ENCODE measurements at places on chromosomes 3 and 15.

- no peak overlapping the region for H3K27ac ChIP-seq
- DNase-seq: no peak
- no peak overlapping the region for H3K4me3 ChIP-seq
- no peaks in the 10 kb centered on the region for H3K27me3 ChIP-seq
Measured at GRCh38 chr3:165919284-165919683, 82.1 kb upstream of the BCHE start.

GRCh38 chr15:34815836-34816235 lies 20.5 kb upstream of the ACTC1 start:
- no peak overlapping the region for H3K4me3 ChIP-seq
- H3K27ac ChIP-seq: no peak overlapping the region
- DNase-seq: no peak
- H3K36me3 ChIP-seq: no peaks in the 10 kb centered on the region
- H3K4me1 ChIP-seq: peaks cover 4% of the 10 kb centered on the region

GRCh38 chr3:100048248-100048647 lies 66.1 kb downstream of the FILIP1L start:
- H3K27ac ChIP-seq: peak overlapping the region; percentile 86
- H3K4me3 ChIP-seq: peak overlapping the region; percentile 39
- no peaks in the 10 kb centered on the region for H3K36me3 ChIP-seq
- no peak for DNase-seq

DNA sequence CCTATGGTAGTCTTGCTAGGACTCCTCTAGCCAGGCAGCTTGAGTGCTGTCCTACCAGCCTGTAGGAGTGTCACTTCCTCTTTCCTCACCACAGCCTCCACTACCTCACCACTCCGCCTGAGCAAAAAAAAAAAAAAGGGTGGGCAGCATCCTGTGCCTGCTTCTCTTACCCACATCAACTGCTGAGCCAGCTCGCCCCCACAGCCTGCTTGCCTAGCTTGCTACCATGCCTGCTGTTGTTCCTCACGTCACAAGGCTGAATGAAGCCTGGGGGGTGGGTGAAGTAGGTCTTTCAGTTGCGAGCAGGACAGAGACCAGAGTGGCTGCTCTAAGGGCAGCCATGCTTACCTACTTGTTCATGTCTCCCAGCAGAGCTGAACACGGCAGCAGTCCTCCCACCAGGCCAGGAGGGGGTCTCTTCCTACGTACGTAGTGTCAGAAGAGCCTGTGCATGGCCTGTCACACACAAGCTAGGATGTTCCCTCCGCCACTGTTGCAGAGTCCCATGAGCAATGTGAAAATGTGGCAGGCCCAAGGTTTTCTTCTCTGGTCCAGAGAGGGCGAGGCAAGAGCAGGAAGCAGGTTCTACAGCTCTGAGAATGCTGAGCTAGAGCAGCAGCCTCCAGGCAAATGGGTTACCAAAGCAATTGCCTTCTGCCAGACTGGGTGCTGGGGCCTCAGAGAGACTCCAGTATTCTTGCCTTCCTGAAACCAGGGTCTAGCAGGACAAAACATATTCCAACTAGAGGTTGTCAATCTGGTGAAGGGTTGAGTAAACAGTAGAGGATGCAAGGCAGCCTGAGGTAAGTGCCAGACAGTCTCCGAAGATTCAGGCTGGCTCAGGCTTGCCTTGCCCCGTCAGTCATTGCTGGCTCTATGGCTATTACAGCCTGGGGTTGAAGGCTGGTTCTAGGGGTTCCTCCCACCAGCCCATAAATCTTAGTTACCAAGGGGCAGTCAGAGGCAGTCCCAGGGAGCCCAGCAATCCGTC lies 8.1 kb downstream of the PPM1M start:
- H3K27me3 ChIP-seq: no peaks in the 10 kb centered on the region
- H3K36me3 ChIP-seq: peaks cover 54% of the 10 kb centered on the region
- H3K4me3 ChIP-seq: no peak overlapping the region

DNA sequence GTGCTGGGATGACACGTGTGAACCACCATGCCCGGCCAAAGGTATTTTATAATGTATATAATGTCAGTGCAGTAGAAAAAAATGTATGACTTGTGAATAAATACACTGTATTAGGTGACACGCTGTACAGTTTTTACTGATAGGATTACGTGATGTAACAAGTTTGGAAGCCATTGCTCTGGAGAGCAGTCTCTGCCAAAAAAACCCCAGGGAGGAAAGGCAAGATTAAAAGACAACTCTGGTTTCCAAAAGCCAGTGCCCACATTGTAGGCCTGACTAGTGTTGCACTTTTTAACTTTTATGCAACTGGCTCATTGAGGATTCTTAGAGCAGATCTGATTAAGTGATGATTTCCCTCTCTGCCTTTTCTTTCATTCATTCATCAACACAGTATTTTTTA lies 62.0 kb upstream of the SLC2A2 start:
- no peaks in the 10 kb centered on the region for H3K27me3 ChIP-seq
- peaks cover 19% of the 10 kb centered on the region for H3K4me1 ChIP-seq
- H3K36me3 ChIP-seq: no peaks in the 10 kb centered on the region

- H3K4me3 ChIP-seq: peak overlapping the region; percentile 85
- peak; percentile 81 for DNase-seq
- H3K27me3 ChIP-seq: no peaks in the 10 kb centered on the region
- H3K36me3 ChIP-seq: peaks cover 13% of the 10 kb centered on the region
- H3K27ac ChIP-seq: peak overlapping the region; percentile 91
Measured at GRCh38 chr15:96330064-96330449, 443 bp upstream of the NR2F2 start.

DNA sequence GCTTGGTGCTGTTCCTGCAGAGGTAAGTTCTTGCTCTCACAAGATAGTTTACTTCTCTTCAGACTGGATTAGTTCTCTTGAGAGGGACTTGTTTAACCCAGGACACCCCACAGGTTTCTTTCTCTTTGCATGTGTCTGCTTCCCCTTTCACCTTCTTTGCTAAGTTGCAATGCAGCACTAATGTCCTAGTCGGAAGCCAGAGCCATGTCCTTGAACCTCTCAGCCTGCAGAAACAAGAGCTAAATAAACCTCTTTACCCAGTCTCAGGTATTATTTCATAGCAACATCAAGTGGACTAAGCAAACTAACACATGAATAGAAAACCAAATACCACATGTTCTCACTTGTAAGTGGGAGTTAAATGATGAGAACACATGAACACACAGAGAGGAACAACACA lies 915.2 kb downstream of the NSUN3 start:
- no peaks in the 10 kb centered on the region for H3K27me3 ChIP-seq
- no peak overlapping the region for H3K27ac ChIP-seq
- H3K4me3 ChIP-seq: no peak overlapping the region
- no peaks in the 10 kb centered on the region for H3K4me1 ChIP-seq
- no peaks in the 10 kb centered on the region for H3K36me3 ChIP-seq
- no peak for DNase-seq

- no peak for DNase-seq
- H3K4me1 ChIP-seq: peaks cover 59% of the 10 kb centered on the region
- no peak overlapping the region for H3K27ac ChIP-seq
Measured at GRCh38 chr3:183375337-183375736, 53.1 kb downstream of the MCF2L2 start.

DNA sequence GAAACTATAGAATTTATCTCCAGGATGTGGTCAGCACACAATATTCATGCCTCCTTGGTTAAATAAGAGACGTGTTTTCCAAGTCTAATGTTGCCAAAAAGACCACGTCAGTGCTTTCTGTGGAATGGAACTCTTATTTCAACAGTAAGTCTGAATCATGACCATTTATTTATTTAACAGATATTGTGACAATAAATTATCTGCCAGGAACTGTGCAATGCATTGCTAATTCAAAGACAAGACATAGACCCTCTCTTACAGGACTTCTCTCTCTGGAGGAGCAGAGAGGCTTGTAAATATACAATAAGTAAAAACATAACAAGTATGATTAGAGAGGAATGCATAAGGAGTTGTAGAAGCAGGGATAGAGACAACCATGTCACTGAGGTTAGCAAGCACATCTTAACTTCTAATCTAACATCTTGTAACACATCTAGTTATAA lies 227.5 kb downstream of the DTWD1 start:
- H3K27me3 ChIP-seq: no peaks in the 10 kb centered on the region
- H3K36me3 ChIP-seq: no peaks in the 10 kb centered on the region
- peak; percentile 95 for DNase-seq

DNA sequence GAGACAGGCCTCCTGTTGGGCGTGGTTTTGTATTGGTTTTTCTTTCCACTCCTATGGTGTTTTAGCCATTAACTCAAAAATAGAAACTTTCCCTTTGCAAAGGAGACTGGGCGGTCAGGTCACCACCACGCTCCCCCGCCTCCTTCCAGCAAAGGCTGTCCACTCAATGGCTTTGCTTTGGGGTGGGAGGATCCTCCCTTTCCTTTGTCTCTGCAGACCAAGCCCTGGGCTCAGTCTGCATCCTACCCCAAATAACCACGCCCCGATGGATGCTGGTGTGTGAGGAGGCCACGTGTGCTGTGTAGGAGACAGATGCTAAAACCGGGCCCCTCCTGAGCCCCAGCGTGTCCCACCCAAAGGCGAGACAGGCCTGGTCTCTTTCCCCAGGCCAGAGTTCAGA lies 68.5 kb downstream of the GRIP2 start:
- peaks cover 9% of the 10 kb centered on the region for H3K36me3 ChIP-seq
- no peak for DNase-seq
- H3K27ac ChIP-seq: peak overlapping the region; percentile 80
- H3K27me3 ChIP-seq: no peaks in the 10 kb centered on the region

DNA sequence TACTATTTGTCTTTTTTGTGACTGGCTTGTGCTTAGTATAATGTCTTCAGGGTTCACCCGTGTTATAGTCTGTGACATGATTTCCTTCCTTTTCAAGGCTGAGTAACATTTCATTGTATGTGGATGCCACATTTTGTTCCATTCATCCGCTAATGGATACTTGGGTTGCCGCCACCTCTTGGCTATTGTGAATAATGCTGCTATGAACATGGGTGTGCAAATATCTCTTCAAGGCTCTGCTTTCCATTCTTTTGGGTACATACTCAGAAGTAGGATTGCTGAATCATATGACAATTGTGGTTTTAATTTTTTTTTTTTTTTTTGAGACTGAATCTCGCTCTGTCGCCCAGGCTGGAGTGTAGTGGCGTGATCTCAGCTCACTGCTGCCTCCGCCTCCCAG lies 15.4 kb downstream of the CRTC3 start:
- no peak overlapping the region for H3K4me3 ChIP-seq
- no peak overlapping the region for H3K27ac ChIP-seq
- peak; percentile 18 for DNase-seq
- no peaks in the 10 kb centered on the region for H3K36me3 ChIP-seq
- H3K4me1 ChIP-seq: no peaks in the 10 kb centered on the region

DNA sequence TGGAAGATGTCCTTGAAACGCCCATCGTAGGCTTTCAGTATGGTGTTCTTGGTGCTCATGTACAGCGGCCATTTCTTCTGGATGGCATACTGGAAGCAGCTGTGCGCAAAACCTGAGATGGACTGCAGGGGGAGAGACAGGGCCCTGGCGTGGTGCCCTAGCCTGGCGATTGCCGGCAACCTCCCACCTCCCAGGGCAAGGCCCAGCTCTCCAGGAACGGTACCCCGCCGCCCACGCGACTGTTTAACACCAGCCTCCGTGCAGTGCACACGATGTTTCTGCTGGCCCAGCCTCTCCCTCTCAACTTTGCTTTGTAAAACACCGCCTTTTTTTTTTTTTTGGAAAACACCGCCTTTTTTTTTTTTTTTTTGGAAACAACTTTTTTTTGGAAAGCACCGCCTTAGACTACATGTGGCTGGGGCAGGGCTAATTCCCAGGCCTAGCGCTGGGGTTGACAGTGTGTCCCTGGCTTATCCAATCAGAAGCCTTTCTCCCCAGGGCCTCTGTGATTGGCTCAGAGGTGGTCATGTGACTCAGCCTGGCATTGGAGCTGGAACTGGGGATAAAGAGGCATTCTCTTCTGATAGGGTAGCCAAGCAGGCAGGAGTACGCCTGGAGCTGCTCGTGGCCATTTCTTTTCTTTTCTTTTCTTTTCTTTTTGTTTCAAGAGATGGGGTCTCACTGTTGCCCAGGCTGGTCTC lies 14.7 kb downstream of the IDH2 start:
- H3K4me3 ChIP-seq: no peak overlapping the region
- DNase-seq: peak; percentile 48
- no peaks in the 10 kb centered on the region for H3K27me3 ChIP-seq
- H3K27ac ChIP-seq: no peak overlapping the region

DNA sequence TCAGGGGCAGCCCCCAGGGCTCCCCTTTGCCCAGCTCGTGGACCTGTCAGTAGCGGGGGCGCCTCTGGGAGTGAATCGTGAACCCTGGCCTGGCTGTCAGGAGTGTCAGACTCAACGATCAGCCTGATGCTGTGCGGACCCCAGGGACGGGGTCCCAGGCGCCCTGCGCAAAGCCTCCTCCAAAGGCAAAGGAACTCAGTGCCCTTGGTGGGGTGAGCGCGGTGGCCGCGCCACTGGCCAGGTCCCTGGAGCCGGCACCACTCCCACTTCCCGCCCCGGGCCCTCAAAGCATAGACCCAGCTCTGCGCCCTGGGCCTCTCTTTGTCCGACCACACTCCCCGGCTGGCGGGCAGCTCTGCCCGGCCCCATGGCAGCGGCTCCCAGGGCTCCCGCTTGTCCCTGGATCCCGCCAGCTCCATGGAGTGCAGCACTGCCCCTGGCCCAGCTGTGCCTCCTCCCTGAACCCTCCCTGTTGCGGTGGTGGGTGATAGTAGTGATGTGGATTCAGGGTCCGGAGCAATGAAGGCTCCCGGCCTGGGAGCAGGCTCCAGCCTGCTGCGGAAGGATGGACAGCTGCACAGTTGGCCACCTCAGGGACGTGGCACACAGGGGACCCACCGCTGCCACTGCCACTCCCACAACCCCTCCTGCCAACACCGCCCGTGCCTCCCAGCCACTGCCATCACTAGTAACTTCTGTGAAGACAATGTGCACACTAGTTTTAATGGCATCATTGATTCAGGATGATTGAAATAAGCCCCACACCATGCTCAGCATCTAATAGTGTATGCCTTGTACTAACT lies 263.8 kb downstream of the ZBBX start:
- no peak overlapping the region for H3K27ac ChIP-seq
- H3K4me3 ChIP-seq: no peak overlapping the region
- no peak for DNase-seq
- H3K36me3 ChIP-seq: no peaks in the 10 kb centered on the region

DNA sequence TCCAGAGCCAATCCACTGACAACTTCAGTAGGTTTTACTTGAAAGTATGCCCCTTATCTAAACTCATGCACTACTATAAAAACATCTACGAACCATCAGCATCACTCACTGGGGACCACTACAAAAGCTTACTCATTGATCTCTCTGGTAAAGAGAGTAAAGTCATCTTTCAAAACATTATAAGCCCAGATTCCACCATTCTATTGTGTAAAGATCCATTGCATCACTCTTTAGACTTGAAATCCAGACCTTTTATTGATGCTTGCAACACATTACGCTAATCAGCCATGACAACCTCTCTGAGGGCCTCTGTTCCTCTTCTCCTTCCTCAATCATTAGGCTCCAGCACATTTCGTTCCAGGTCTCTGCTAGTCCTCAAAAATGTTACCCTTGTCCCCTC lies 248.9 kb upstream of the WNT5A start:
- H3K27ac ChIP-seq: no peak overlapping the region
- no peak overlapping the region for H3K4me3 ChIP-seq
- H3K27me3 ChIP-seq: no peaks in the 10 kb centered on the region
- DNase-seq: no peak

DNA sequence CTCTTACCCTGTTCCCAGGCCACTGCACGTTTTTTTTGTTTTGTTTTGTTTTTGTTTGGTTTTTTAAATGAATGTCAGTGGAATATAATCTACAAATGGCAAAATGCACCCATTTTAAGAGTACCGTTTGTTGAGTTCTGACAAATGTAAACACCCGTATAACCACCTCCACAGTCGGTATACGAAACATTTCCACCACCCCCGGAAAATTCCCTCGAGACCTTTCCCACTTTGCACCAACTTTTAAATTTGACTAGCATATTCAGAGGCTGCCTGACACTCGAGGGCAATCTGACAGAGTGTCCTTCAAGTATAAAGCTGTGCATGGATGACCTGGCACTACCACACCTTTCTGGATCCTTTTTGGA lies 613 bp upstream of the ARHGEF3 start:
- DNase-seq: no peak
- no peaks in the 10 kb centered on the region for H3K27me3 ChIP-seq
- no peaks in the 10 kb centered on the region for H3K36me3 ChIP-seq
- peak overlapping the region; percentile 73 for H3K4me3 ChIP-seq
- peaks cover 21% of the 10 kb centered on the region for H3K4me1 ChIP-seq
